Pancreas (tissue), 10 donors: ENCODE measurements at places on chromosomes 1 and 21. TPM values are rescaled to one million over a fixed set of nuclear protein-coding genes. Genes with fewer than 3 reads are reported as not detected.

Gene DMRTA2
- not detected for total RNA-seq

Gene NBPF4
- total RNA-seq, result not detected

Gene C1QB
- 56.0 TPM for total RNA-seq

Gene PDE4DIP
- 18.8 TPM for total RNA-seq

Gene SPOCD1
- 0.69 TPM for total RNA-seq
